ENCODE measurements at places on chromosomes 2 and 18. TPM values are rescaled to one million over a fixed set of nuclear protein-coding genes. Genes with fewer than 3 reads are reported as not detected.
A peak's percentile ranks its signal among the peaks of the same experiment; 100 is the strongest.

DNA sequence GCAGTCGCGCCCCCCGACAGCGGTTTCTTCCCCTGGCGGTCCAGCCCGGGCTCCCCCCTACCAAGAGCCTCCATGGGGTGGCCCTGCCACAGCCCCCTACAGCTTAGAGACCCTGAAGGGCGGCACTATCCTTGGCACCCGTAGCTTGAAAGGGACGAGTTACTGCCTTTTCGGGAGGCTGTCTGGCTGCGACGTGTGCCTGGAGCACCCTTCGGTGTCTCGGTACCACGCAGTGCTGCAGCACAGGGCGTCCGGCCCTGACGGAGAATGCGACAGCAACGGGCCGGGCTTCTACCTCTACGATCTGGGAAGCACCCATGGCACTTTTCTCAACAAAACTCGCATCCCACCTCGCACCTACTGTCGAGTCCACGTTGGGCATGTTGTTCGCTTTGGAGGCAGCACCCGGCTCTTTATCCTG, 475 bp downstream of the SLC4A1AP start:
- peak overlapping the region; percentile 98 for H3K4me3 ChIP-seq
- no peak for DNase-seq
- H3K27me3 ChIP-seq: no peaks in the 10 kb centered on the region
- H3K4me1 ChIP-seq: peaks cover 57% of the 10 kb centered on the region
- peaks cover 13% of the 10 kb centered on the region for H3K36me3 ChIP-seq

The LYG2 gene
- total RNA-seq: not detected

DNA sequence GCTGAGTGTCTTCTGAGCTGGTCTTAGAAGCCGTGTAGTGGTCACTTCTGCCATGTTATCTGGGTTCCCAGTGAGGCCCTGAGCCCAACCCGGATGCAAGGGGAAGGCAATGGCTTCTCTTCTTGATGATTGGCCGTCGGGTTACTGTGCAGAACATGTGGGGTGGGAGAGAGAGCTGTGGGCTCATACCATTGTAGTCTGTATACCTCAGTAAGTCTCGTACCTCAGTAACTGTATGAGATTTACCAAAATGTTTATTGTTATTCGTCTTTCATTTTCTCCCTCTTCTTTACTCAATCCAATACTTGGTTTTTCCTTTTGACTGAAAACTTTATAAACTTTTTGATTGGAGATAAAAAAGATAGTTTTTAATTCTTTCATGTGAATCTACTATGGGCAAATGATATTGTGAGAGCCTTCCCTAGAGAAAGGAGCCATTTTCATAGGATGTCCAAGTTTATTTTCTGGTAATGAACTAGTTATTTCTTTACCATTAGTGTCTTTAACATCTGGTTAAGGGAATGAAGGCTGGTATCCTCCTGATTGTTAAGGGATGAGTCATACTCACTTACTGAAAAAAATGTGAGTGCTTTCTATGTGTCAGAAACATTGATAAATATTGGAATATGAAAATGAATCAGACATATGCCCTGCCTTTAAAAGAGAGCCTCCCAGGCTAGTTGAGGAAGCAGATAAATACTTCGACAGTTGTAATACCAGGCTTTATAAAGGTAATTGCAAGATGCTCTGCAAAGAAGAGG, 129.9 kb downstream of the PRPF40A start:
- H3K4me3 ChIP-seq: peak overlapping the region; percentile 29
- H3K36me3 ChIP-seq: no peaks in the 10 kb centered on the region
- H3K4me1 ChIP-seq: peaks cover 22% of the 10 kb centered on the region
- no peak for DNase-seq
- peaks cover 20% of the 10 kb centered on the region for H3K27me3 ChIP-seq

- peak; percentile 51 for DNase-seq
- H3K36me3 ChIP-seq: no peaks in the 10 kb centered on the region
- no peak overlapping the region for H3K4me3 ChIP-seq
- no peaks in the 10 kb centered on the region for H3K4me1 ChIP-seq
- no peak overlapping the region for H3K27ac ChIP-seq
These were observed 10.2 kb upstream of the THNSL2 start for GRCh38 chr2:88159955-88160415.

- H3K36me3 ChIP-seq: peaks cover 7% of the 10 kb centered on the region
- peak; percentile 21 for DNase-seq
- peak overlapping the region; percentile 99 for H3K4me3 ChIP-seq
- H3K27ac ChIP-seq: peak overlapping the region; percentile 97
- H3K4me1 ChIP-seq: peaks cover 34% of the 10 kb centered on the region
- peaks cover 53% of the 10 kb centered on the region for H3K27me3 ChIP-seq
These were observed 777 bp downstream of the GALNT3 start for GRCh38 chr2:165793161-165793778.
